ENCODE measurements at places on chromosomes 1 and 21.

DNA sequence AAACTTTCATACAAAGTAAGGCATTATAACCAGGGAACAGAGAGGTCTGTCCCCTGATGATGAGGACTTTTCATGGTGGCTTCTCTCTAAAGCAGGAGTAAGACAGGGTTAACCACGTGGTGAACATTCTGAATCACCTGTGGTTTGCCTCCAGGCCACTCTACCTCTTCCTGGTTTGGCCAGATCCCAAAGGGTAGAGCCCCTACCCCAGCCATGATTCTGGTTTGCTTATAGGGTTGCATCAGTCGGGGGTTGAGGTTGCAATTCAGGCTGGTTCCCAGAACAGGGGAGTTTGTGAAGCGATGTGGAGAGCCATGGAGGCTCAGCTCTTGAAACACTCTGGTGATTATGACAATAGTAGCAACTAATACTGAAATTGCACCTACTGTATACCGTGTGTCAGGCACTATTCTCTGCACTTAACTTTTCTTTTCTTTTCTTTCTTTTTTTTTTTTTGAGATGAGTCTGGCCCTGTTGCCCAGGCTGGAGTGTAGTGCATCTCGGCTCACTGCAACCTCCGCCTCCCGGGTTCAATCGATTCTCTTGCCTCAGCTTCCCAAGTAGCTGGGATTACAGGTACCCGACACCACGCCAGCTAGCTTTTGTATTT, 8.3 kb downstream of the CNR2 start:
- no peak for DNase-seq

- DNase-seq = no peak
These were observed 39.4 kb upstream of the UHMK1 start for GRCh38 chr1:162458236-162458635.

DNA sequence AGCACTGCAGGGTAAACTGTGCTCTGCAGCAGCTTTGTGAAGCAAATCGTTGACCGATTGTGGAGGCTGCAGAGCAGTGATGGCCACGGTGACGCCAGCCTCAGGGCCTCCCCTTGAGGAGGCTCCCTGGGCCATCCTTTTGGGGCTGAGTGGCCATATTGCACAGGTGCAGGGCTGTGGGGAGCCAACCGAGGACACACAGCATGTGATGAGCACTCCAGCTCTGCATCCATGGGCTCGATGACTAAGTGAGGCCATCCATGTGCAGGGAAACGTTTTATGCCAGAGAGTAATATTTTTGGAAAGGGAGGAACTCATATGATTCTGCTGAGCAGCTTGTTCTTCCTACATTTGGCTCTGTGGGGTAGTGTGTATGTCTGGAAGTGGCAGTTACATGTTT, 24.6 kb downstream of the KCNK1 start:
- DNase-seq = no peak

- DNase-seq = no peak
These were observed 390.1 kb downstream of the PRDM2 start for GRCh38 chr1:14090062-14090461.

DNA sequence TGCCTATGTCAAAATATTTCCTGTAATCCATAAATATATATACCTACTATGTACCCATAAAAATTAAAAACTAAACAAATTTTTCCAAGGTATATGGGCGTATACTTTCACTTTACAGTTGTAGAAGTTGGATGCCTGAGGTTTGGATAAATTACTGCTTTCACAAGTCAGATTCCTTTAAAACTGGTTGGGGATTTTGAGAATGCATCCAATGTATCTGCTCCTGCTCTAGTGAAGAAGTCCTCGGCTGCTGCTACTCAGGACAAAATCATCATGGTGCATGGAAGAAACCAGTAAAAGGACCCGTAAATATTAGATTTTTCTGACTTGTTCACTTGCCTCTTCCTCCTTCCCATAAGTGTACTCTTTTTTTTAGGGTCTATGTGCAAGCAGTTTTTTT, 841.1 kb downstream of the USP25 start:
- DNase-seq = peak; percentile 23

DNA sequence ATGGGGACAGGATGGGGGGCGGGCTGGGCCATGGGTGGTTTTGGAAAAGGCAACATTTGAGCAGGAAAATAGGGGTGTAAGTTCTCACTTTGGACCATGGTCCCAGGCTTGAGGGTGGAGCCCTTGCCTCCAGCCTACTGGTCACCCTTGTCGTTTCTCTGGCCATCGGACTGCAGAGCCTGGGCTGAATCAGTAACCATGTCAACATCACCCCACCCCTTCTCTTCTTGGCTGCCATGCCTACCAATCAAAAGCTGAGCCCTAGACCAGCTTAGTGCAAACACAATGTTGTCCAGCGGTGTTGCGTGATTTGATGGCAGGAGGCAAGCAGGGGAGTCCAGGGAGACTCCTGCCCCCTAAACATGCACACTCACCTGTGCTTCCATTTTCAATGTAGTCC, 231.0 kb upstream of the KAZN start:
- no peak for DNase-seq

GRCh38 chr1:9246215-9246614, 11.6 kb downstream of the H6PD start:
- no peak for DNase-seq

GRCh38 chr1:87464022-87464490, 135.4 kb downstream of the LMO4 start:
- no peak for DNase-seq

DNA sequence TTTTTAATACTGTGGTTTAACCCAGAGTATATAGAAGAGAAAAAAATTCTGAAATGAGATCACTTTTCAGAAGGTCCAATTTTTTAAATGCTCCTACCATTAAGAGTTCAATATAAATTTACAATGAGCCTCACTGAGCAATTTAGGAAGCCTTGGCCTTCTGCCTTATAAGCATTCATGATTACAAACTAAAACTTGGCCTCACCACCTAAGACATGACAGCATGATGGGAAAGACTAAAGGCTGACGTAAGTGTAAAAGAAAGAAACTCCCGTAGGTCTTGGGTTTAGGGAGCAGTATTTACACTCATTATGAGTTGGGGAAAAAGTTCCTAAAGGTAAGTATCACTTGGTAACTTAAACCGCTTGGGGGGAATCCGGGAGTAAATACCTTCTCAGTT, 70.7 kb upstream of the ESRRG start:
- no peak for DNase-seq

DNA sequence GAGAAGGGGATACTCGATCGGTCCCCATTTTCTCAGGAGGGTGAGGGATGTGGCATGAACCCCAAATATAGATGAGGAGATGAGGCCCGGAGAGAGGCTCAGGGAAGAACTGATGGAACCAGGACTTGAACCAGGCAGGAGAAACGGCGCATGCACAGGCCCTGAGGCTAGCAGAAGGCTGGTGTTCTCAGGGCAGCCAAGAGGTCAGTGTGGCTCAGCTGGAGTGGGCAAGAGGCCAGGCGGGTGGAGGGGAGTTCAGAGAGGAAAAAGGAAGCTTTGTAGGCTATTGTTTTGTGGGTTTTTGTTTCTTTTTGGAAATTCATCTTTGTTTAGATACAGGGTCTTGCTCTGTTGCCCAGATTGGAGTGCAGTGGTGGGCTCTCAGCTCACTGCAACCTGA, 122.0 kb downstream of the LACTBL1 start:
- no peak for DNase-seq

DNA sequence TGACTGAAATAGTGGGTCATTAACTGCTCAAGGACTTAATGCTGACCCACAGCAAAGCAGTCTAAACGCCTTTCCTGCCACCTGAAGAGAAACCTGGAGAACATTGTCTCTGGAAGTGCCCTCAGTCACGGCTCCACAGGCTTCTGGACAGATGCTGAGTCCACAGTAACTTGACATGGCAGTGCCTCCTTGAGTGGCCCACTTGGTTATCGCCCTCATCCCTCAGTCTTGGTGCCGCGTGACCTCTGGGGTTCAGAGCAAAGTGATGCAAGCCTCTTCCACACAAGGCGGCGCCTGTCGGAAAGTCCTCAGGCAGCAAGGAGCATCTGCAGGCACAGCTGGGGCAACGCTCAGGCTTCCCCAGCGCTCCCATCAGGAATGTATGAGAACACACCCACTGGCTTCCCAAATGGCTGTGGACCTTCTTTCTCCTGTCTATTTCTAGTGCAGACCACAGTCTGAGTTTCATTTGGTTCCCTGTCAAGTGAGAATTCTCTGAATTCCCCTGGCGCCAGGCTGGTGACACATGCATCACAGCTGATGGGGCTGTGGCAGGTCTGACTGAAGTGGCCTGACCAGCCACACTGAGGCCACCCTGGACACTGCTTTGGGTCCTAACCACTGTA, 13.0 kb upstream of the ANGPTL7 start:
- no peak for DNase-seq

- no peak for DNase-seq
These were observed 9.9 kb downstream of the CD58 start for GRCh38 chr1:116560704-116561490.

- DNase-seq = peak; percentile 32
These were observed 120.3 kb upstream of the TMEM51 start for GRCh38 chr1:15033264-15033663.

GRCh38 chr1:59156051-59156450, 140.8 kb upstream of the FGGY start:
- no peak for DNase-seq

GRCh38 chr1:214902636-214903320, 179.8 kb upstream of the KCNK2 start:
- DNase-seq = peak; percentile 76

GRCh38 chr1:184210031-184210430, 158.5 kb downstream of the TSEN15 start:
- DNase-seq = no peak

- no peak for DNase-seq
These were observed 301.7 kb upstream of the ESRRG start for GRCh38 chr1:217024911-217025310.

DNA sequence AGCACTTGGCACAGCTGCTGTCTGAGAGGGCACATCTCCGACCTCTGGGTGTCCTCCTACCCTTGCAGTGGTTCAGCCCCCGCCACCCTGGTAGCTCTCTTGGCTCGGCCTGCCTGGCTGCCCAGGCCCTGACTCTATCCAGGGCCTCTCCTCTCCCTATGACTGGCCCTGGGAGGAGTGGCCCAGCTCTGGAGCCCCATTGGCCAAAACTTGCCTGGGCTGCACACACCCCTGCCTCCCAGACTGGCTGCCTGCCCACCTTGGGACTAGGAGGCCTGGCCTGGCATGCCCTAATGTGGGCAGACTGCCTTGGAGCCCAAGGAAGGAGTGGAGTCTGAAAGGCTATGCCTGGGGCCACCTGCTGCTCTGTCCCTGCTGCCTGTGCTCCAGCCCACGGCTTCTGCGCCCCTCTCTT, 33.6 kb downstream of the ACOT11 start:
- peak; percentile 76 for DNase-seq

GRCh38 chr1:4085546-4085945, 185.5 kb upstream of the C1orf174 start:
- no peak for DNase-seq

DNA sequence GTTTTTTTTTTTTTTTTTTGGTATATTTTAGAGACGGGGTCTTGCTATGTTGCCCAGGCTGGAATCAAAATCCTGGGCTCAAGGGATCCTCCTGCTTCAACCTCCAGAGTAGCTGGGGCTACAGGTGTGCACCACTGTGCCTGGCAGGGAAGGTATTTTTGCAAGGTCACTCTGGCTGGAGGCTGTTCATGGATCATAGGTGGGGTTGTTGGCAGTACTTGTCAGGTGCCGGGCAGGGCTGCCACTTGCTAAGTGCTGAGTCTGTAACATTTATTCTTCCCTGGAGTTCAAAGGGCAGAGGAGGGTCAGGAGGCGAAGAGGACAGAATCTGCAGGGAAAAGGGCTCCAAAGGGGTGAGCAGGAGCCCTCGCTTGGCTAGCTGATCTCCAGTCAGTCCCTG, 24.1 kb downstream of the A3GALT2 start:
- no peak for DNase-seq

All from HT1080 (cell line).